ENCODE measurements at places on chromosomes 6 and 20.

- no peak for DNase-seq
Observed at GRCh38 chr6:99241905-99242534, 107.5 kb downstream of the FAXC start.

GRCh38 chr6:157383471-157383870, 2.5 kb downstream of the ZDHHC14 start:
- no peak for DNase-seq

- no peak for DNase-seq
Observed at GRCh38 chr20:36384022-36384619, 78.0 kb downstream of the DLGAP4 start.

- no peak for DNase-seq
Observed at GRCh38 chr6:132209351-132209750, 191.9 kb downstream of the MOXD1 start.

GRCh38 chr6:132964101-132964867, 149.9 kb downstream of the RPS12 start:
- DNase-seq = no peak

DNA sequence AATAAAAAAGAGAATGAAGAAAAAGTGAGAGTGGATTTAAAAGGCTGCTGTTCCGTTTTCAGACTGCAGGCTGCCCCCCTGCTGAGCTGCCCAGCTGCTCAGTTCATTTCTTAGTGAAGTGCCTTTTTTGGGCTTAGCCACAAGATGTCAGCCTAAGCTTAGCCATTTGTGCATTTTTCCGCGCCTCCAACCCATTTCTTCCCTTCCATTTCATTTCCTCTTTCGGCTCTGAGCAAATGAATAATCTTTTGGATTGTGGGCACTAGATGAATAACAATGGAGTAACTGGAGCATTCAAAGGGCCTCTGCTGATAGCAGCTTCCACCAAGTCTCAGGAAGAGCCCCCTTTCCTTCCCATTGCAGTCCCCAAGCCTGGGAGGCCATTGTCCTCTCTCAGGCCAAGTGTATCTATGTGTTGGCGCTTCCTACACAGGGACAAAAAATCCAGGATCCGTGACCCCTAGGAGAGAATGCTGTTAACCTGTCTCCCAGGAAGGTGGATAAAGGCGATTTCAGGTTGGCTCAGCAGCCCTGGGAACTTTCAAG, 83.5 kb upstream of the SPTLC3 start:
- DNase-seq = no peak

DNA sequence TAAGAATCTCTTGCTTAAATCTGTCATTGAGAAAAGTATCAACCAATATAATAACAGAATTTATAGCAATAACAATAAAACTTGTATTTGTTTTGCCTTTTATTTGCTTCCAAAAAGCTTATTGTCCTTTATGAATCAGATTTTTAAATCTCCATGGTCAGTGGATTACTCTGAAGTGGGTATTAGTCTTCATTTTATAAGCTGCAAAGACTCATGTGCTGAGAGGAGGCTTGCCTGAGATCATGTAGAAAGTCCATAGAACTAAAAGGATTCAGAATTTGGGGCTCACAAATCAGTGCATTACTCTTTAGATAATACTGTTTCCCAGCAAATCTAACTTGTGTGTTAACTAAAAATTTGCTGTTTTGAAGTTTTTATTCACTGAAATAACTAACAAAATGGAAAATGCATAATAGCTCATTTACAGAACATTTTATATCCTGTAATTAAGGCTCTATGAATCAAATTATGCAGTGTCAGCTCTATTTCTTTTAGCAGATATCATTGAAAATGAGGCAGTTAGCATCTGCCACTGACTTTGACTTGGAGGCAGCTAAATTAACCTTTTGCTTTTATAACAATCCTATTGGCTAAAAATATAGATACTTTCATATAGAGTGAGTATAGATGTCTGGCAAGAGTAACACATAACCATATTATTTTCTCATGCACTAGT, 781.1 kb upstream of the CITED2 start:
- DNase-seq = no peak

- no peak for DNase-seq
Observed at GRCh38 chr20:9398882-9399281, 115.5 kb upstream of the LAMP5 start.

- DNase-seq = no peak
Observed at GRCh38 chr6:41273714-41274113, 12.8 kb downstream of the TREM1 start.

All from effector memory CD4-positive, alpha-beta T cell (primary cell).